ENCODE measurements at places on chromosomes 7 and 10.

DNA sequence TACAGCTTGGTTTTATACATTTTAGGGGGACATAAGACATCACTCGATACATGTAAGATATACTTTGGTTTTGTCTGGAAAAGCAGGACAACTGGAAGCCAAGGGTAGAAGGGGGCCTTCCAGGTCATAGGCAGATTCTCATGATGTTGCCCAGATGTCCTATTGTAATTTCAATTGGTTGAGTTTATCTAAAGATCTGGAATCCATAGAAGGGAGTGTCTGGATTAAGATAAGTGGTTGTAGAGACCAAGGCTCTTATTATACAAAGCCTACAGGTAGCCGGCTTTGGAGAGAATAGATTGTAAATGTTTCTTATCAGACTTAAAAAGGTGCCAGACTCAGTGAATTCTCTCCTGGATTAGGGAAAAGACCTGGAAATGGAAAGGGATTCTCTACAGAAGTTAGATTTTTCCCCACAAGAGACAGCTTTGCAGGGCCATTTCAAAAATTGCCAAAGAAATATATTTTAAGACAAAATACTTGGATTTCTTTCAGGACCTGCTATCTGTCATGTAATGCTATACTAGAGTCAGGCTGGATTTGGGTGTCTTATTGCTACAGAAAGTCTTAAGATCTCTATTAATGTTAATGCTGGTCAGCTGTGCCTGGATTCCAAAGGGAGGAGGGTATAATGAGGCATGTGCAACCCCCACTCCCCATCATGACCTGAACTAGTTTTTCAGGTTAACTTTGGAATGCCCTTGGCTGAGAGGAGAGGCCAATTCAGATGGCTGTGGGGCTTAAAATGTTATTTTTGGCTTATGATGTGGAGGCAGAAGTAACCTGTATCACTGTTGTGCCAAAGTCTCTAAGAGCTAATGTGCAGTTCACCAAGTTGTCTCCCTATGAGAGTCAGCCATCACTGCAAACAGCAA is 511.1 kb upstream of the C7orf33 start:
- no peak for DNase-seq

- DNase-seq = no peak
Observed at GRCh38 chr10:13555884-13556510, 27.2 kb upstream of the BEND7 start.

DNA sequence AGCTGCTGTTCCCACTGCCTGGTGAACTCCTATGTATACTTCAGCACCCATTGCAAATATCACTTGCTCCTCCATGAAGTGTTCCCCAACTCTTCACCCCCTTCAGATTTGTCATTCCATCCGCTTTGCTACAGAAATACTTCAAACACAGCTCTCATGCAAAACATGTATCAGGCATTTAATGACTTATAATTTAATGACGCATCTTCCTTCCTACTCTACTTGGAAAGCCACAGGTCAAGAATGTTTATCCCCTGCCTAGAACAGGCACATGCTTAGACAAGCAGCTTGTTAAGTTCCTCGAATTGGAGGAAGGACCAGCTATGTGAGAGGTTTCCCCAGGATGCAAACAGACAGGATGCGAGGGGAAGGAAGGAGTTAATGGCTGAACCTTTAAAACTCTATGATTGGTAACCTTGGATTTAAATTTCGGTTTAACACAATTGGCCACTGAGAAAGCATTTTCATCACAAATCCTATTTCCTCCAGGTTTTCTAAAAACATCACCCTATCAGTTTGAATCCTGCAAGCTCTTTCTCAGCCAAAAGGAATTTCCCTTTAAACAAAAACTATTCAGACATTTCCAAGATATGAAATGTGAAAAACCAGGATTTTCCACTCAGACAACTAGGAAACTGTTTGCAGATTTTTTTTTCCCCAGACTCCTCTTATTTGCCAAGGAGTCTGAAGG is 11.5 kb downstream of the CREB3L2 start:
- DNase-seq = no peak

GRCh38 chr10:22597138-22597537 is 117.2 kb downstream of the PIP4K2A start:
- no peak for DNase-seq

DNA sequence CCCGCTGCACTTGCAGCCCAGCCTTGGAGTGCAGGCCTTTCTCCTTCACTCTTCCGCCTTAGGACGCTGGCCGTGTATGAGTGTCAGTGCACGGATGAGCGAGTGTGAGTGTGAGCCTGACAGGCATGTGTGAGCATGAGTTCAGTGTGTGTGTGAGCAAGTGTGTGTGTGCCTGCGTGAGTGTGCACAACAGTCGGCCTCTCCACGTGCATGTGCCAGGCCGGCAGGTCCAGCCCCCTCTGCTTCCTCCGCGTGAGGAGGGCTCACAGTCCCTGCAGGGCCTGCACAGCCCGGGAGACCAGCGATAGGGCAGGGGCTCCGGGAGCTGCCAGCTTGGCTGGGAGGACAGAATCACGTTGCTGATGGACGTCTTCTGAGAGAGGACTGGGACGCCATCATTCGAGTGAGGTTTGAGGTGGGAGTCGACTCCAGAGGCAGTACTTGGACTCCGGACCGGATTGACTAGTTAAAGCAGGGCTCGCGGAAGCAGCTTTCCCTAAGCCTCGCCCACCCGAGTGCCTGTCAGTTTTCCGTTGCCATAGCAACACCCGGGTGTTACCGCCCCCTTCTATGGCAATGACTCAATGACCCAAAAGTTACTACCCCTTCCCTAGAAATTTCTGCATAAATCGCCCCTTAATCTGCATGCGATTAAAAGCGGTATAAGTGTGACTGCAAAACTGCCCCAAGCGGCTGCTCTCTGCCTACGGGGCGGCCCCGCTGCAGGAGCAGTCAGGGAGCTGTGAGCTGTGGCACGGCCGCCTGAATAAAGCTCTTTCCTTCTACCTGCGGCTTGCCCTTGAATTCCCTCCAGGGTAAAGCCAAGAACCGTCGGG is 19.6 kb upstream of the CFAP46 start:
- DNase-seq = no peak

GRCh38 chr10:31083765-31084184 is 52.1 kb upstream of the ZNF438 start:
- peak; percentile 39 for DNase-seq

- no peak for DNase-seq
Observed at GRCh38 chr10:126650161-126650560, 20.3 kb downstream of the C10orf90 start.

- no peak for DNase-seq
Observed at GRCh38 chr7:12297283-12298108, 86.4 kb downstream of the TMEM106B start.

DNA sequence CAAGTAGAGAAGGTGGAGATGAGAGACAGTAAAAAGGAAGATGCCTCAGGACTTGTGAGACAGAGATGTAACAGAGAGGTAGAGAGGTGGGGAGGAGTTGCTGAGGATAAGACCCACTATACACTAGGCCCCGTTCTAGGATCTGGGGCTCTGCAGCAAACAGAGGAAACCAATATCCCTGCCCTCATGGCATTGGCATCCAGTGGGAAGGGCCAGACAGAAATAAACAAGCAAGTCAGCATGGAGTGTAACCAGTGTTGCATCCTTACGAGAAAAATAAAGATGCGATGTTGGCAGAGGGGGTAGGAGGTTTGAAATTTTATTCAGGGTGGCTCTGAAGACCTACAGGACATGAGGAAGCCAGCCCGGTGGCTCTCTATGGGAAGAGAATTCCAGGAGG is 22.0 kb upstream of the EEPD1 start:
- DNase-seq = no peak

GRCh38 chr7:19470031-19470430 is 238.8 kb downstream of the POLR1F start:
- no peak for DNase-seq

DNA sequence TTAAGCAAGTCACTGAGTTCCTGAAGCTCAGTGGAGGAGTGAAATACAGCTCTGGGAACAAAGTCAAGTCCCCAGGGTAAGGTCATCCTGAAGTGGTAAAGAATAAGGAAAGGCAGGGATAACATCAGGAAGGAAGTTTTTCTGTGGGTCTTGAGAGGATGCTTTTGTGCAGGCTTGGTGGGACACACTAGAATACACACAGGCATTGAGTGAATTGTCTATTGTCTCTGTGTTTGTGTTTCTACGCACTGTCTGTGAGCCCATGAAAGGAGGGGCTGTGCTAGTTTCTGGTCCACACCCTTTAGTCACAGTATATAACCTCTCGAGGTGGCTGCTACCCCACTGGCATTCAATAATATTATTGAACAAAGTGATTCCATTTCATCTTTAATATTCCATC is 95.8 kb upstream of the ABCB5 start:
- no peak for DNase-seq

Data from HEK293T (cell line).